SK-N-SH (cell line): ENCODE measurements at places on chromosomes 11 and 22. TPM values are rescaled to one million over a fixed set of nuclear protein-coding genes. Genes with fewer than 3 reads are reported as not detected.

The C22orf15 gene
- 1.6 and 2.5 TPM in 2 replicates for polyA plus RNA-seq

DNA sequence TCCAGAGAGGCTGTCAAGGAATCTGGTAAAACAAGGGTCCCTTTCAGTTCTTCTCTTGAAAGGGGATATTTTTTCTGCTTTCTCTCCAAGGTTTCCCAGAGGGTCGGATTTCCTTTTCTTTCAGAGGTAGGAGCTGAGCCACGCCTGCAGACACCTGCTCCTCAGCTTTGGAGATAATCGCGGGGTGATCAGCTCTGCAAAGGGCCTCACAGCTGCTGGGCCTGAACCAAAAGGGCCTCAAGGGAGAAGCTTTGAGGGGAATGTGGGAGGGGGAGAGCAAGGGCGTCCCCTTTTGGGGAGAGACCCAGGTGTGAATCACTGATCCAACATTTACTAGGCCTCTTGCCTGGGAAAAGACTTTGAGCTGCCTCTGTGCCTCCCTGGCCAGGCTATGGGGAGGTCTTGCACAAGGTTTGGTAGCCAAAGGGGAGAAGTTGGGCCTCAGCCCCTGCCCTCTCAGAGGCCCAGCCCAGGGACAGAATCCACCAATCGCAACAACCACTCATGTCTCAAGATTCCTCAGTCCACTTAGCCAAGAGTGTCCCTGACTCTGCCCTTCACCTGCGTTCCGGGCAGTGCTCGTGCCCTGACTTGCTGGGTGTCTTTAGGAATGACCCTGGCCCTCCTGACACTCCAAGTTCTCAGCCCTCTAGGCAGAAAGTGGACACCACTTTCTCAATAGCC is 14.0 kb upstream of the TP53I11 start:
- H3K4me3 ChIP-seq: no peak overlapping the region
- no peaks in the 10 kb centered on the region for H3K36me3 ChIP-seq
- no peak for DNase-seq

GRCh38 chr11:68375766-68376165 is 63.4 kb downstream of the LRP5 start:
- peak overlapping the region; percentile 100 for H3K27ac ChIP-seq
- no peak overlapping the region for H3K4me3 ChIP-seq
- peaks cover 23% of the 10 kb centered on the region for H3K4me1 ChIP-seq
- no peak for DNase-seq

- H3K36me3 ChIP-seq: peaks cover 6% of the 10 kb centered on the region
- H3K27me3 ChIP-seq: no peaks in the 10 kb centered on the region
- peak overlapping the region; percentile 89 for H3K4me3 ChIP-seq
- H3K4me1 ChIP-seq: peaks cover 26% of the 10 kb centered on the region
- peak overlapping the region; percentile 81 for H3K27ac ChIP-seq
Measured at GRCh38 chr11:2990617-2991451, 1.3 kb downstream of the NAP1L4 start.

GRCh38 chr11:95699631-95700470 is 89.7 kb downstream of the FAM76B start:
- no peak overlapping the region for H3K4me3 ChIP-seq
- H3K27me3 ChIP-seq: no peaks in the 10 kb centered on the region
- H3K36me3 ChIP-seq: no peaks in the 10 kb centered on the region
- DNase-seq: no peak
- H3K27ac ChIP-seq: no peak overlapping the region
- no peaks in the 10 kb centered on the region; the same call in 1 of the 2 replicates for H3K4me1 ChIP-seq

The PHF21B gene
- 0.76 and 0.96 TPM in 2 replicates for polyA plus RNA-seq

DNA sequence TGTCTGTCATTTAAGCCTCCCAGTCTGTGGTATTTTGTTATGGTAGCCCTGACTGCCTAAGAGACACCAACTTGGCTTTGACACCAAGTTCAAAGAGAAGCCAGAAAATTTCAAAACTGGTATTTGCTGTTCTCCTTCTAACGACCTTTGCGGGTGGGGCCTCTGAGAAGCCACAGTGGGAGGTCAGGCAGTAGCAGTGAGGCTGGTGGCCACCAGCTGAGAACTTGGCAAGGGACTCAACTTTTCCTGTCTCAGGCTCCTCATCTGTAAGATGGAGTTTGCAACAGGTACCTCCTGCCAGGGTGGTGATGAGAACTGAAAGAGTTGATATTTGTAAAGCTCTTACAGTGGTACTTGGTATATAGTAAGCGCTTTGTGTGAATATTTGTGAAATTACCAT is 183.4 kb downstream of the BCR start:
- no peak overlapping the region for H3K27ac ChIP-seq
- DNase-seq: no peak
- H3K27me3 ChIP-seq: peaks cover 5% of the 10 kb centered on the region; the same call in 1 of the 2 replicates
- no peak overlapping the region for H3K4me3 ChIP-seq
- H3K36me3 ChIP-seq: no peaks in the 10 kb centered on the region
- H3K4me1 ChIP-seq: no peaks in the 10 kb centered on the region

DNA sequence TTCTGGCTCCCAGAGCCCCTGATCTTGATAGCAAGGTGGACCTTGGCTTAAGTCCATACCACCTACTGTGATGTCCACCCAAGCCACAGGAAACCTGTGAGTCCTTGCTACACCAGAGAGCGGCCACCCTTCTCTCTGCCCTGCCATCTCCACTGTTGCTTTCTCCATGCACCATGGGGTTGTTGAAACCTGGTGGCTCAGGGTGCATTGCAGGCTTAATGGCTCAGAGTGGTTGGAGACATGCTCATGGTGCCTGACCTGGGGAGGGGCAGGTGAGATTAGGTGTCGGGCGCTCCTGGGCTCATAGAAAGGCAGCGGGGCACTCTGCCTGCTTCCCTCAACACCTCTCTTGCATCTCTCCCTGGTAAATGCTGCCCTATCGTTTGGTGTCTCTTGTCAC is 25.0 kb upstream of the CACNG2 start:
- no peaks in the 10 kb centered on the region for H3K4me1 ChIP-seq
- H3K36me3 ChIP-seq: no peaks in the 10 kb centered on the region

The SOX6 gene
- polyA plus RNA-seq: 0.03 and 0.05 TPM in 2 replicates

- H3K27me3 ChIP-seq: no peaks in the 10 kb centered on the region
- H3K27ac ChIP-seq: no peak overlapping the region; the same call in 1 of the 2 replicates
- no peak overlapping the region for H3K4me3 ChIP-seq
- no peak for DNase-seq
Measured at GRCh38 chr11:116439361-116439677, 333.5 kb downstream of the BUD13 start.

GRCh38 chr11:11016068-11016467 is 158.2 kb upstream of the ZBED5 start:
- peaks cover 5% of the 10 kb centered on the region for H3K4me1 ChIP-seq
- no peaks in the 10 kb centered on the region for H3K27me3 ChIP-seq
- H3K36me3 ChIP-seq: no peaks in the 10 kb centered on the region
- H3K4me3 ChIP-seq: no peak overlapping the region
- H3K27ac ChIP-seq: no peak overlapping the region

The LIF gene
- 24.6 and 36.5 TPM in 2 replicates for polyA plus RNA-seq

- DNase-seq: peak; percentile 51
- H3K27ac ChIP-seq: no peak overlapping the region
- H3K36me3 ChIP-seq: no peaks in the 10 kb centered on the region
- no peak overlapping the region for H3K4me3 ChIP-seq
- H3K4me1 ChIP-seq: no peaks in the 10 kb centered on the region
Measured at GRCh38 chr11:121119440-121119839, 18.4 kb downstream of the TECTA start.

The SHANK3 gene
- polyA plus RNA-seq: 0.88 and 1.5 TPM in 2 replicates

DNA sequence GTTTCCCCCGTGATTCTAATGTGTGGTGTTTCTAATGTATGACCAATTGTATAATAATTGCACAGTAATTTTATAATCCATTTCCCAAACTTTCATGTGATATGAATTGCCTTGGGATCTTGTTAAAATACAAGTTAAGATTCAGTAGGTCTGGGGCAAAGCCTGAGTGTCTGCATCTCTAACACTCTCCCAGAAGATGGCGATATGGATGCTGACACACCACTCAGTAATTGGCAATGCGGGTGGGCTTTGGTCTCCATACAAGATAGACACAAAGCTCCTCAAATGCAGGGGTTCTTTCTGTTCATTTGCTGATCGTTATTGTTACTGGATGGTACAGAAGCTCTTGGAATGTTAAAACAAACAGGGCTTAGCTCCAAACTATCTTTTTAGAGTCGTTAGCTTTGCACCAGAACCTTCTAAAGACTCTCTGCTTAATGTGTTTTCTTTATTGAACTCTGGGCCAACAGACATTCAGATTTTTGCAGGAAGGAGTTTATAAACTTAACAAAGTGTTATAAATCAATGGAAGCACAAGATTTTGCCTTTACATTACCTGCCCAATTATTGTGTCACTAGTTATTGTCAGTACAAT is 45.4 kb upstream of the ANO3 start:
- H3K27me3 ChIP-seq: no peaks in the 10 kb centered on the region
- no peak overlapping the region for H3K27ac ChIP-seq
- no peak overlapping the region for H3K4me3 ChIP-seq
- H3K4me1 ChIP-seq: no peaks in the 10 kb centered on the region
- H3K36me3 ChIP-seq: no peaks in the 10 kb centered on the region

The MMP8 gene
- polyA plus RNA-seq: 0.07 TPM in 1 of 2 replicates, not detected in the other

The CCND1 gene
- 242 and 285 TPM in 2 replicates for polyA plus RNA-seq

- no peak overlapping the region for H3K27ac ChIP-seq
- H3K27me3 ChIP-seq: no peaks in the 10 kb centered on the region
- DNase-seq: peak; percentile 81
Measured at GRCh38 chr22:32660292-32660691, 141.2 kb upstream of the TIMP3 start.
